NCI-H1092 (cell line): ENCODE measurements at places on chromosomes 11 and 22.

GRCh38 chr11:18332302-18332701, 9.9 kb downstream of the GTF2H1 start:
- no peak for DNase-seq

- DNase-seq, result no peak
Observed at GRCh38 chr11:86620891-86621521, 51.4 kb downstream of the ME3 start.

- no peak for DNase-seq
Observed at GRCh38 chr11:12777208-12777874, 103.1 kb downstream of the TEAD1 start.

GRCh38 chr22:48141301-48141700, 1378.9 kb downstream of the TBC1D22A start:
- peak; percentile 13 for DNase-seq

DNA sequence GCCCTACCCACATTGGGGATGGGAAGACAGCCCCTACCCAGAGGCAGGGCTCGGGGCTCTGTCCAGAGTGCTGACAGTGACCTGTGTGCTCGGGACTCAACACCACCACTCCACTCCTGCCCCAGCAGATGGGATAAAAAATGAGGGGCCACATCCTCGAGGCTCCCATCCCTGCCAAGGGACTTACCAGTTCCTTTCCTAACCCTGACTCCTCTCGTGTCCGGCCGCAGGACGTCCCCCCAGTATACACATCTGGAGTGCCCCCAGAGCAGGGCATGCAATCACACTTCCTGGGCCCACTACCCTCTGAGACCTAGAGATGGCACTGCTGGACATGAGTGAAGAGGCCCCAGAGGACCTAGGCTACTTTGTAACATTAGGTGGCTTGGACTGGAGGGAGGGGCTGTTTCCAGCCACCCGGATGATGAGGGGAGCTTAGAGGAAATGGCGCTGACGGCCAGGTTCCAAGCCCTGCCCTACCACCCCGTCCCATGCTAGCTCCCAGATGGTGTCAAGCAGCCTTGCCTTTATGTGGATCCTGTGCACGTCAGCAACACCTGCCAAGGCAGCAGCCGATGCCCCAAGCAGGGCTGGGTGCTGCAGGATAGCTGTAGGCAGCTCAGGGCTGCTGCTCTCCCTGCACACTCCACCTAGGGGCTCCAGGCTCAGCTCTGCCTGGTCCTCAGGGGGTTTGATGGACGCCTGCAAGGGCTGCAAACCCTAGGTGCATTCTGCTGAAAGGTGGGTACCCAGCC, 86.6 kb downstream of the DGCR2 start:
- no peak for DNase-seq

GRCh38 chr11:109018639-109019038, 353.8 kb downstream of the DDX10 start:
- no peak for DNase-seq

DNA sequence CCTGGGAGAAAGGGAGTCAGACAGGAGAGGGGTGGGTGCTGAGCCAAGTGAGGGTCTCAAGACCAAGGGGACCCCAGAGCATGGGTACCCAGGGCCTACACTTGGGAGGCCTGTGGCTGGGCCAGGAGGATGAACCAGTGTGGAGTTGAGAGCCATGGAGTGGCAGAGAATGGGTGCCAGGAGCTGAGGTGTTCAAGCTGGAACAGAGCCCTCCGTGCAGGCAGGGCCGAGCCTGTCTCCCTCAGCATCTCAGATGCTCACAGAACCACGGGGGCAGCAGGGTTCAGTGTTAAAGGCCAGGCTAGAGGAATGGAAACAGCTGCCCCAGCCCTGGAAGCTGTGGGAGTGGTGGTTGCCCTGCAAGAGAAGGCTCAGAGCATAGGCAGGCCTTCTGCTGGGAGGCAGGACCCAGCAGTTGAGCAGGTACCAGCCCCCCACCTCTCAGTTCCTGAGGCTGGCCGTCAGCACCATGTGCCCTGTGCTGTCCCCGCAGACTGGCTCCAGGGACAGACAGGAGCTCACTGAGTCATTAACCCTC, 32.3 kb downstream of the RSPH14 start:
- no peak for DNase-seq

GRCh38 chr11:125114518-125114917, 3.1 kb upstream of the TMEM218 start:
- DNase-seq, result no peak

DNA sequence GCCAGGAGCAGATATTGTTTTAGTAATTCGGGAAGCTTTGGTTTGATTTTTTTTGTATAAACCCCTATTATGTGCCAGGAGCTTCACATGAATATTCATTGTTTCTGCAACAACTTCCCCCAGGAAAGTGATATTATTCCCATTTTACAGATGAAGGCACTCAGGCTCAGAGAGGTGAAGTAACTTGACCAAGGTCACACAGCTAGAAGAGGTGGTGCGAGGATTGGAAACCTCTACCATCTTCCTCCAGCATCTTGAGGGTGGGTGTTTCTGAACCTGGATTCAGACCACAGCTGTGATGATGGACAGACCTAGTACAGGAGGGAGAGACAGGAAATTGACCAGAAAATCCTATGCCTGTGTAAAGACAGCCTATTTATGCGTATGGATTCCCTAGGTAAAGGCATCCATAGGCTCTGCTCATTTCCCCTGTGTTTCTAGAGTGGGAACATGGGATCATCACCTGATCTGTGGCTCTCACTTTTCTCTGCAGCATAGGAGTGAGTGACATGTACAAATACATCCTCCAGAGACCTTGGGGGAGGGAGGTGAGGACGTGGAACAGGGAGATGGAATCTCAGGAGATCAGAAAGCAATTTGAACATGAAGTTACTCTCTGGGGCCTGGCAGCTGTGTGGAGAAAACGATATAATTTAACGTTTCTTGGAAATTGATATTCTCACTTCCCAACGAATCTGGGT, 81.4 kb downstream of the TSPAN18 start:
- DNase-seq, result no peak

DNA sequence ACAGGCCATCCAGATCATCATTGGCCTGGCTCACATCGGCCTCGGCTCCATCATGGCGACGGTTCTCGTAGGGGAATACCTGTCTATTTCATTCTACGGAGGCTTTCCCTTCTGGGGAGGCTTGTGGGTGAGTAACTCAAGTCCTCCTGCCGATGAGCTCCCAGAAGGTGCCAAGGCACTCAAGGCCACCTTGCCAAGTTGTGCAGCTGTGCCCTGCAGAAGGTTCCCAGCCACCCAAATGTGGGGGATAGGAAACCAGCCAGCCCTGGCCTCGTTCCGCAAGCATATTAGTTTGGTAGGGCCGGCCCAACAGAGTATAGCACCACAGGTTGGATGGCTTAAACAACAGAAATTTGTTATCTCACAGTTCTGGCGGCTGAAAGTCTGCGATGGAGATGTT, 4.0 kb downstream of the MS4A8 start:
- no peak for DNase-seq

GRCh38 chr22:23790819-23791737, 4.3 kb downstream of the SMARCB1 start:
- no peak for DNase-seq

GRCh38 chr11:2265854-2266585, 4.4 kb downstream of the ASCL2 start:
- DNase-seq, result no peak

DNA sequence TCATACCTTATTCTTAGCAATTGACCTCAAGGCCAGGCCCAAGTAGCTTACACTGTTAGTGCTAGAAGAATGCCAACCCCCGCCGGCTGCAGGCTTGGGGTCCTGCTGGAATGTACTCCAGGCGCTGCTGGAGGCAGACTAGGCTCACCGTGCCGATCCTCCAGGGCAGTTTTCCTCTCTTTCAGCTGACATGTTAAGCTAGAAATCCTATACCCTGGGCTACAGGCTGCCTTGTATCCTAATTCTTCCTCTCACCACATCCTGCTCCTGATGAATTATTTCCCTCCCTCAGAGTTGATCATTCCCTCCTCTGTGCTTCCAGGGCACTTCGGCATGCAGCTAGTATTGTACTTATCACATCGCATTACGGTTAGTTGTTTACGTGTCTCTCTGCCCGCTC, 3.4 kb downstream of the SPTBN2 start:
- DNase-seq, result no peak

GRCh38 chr11:124578761-124579160, 9.0 kb downstream of the OR8A1 start:
- no peak for DNase-seq

- no peak for DNase-seq
Observed at GRCh38 chr11:23932485-23932898, 564.4 kb upstream of the LUZP2 start.

DNA sequence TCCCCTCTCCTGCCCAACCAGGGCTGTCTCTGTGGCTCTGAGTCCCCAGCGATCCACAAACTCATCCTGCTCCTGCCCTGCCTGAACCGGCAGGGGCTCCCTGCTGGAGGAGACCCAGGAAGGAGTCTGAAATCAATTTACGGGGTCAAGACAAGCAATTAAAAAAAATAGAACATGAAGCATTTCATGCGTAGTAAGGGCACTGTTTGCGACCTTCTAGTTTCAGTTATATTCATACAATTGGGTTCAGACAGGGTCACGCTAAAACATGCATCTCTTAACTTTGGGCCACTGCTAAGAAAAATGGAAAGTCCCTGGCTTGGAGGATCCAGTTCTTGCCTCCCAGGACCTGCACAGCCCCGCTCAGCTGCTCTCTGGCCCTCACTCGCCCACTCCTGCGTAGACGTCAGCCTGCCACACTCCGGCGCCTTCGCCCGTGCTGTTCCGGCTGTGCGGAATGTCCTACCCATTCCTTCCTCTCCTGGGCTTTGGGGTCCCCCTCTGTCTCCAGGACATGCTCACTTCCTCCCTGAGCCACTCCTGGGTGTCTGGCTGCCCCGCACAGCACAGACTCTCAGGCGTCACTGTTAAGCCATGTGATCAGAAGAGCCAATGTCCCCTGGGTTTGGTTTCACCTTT, 12.8 kb downstream of the NFAM1 start:
- DNase-seq, result no peak

DNA sequence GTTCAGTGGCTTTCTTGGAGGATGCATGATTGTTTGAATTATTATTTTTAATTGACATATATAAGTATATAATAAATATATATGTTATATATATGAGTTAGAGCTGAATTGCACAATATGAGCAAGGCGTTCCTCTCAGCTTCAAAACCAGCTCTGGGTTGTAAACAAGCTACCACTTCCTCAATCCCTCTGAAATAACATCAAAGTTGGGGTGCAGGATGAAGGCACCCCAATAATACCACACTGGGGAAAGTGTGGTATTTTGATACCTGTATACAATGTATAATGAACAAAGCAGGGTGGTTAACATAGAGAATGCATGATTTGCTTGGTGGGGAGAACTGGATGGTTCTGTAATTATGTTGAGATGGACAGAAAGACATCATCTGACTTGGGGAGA, 1.7 kb upstream of the SORL1 start:
- no peak for DNase-seq

DNA sequence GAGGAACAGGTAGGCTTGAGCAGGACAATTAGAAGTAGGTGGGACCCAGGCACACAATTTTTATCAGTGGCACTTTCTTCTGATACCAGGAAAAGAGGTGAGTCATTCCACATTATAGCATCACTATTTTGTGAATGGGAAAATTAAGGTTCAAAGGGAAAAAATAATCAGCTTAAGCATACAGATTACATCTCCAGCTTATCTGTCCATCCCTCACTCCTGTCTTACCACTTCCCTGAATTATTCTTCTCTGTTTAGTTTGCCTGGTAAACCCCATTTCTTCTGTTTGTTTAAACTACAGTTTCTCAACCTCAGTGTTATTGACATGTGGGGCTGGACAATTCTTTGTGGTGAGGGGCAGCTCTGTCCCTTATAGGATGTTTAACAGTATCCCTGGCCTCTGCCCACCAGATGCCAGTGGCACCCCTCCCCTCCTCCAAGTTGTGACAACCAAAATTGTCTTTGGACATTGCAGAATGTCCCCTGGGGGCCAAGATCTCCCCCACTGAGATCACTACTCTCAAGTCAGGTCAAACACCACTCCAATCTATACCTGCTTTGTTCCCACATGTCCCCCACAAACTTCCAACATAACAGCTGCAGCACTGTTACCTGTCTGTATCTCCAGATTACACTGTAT, 8.5 kb upstream of the XBP1 start:
- DNase-seq, result no peak

GRCh38 chr22:43723816-43724215, 88.3 kb downstream of the EFCAB6 start:
- no peak for DNase-seq

- DNase-seq, result peak; percentile 8
Observed at GRCh38 chr11:100752371-100753171, 65.5 kb downstream of the ARHGAP42 start.

GRCh38 chr11:110797453-110797852, 85.2 kb upstream of the ARHGAP20 start:
- DNase-seq, result no peak

GRCh38 chr11:70463478-70464255, 65.3 kb downstream of the CTTN start:
- DNase-seq, result no peak

GRCh38 chr11:36478700-36479329, 31.3 kb downstream of the TRAF6 start:
- DNase-seq, result no peak

DNA sequence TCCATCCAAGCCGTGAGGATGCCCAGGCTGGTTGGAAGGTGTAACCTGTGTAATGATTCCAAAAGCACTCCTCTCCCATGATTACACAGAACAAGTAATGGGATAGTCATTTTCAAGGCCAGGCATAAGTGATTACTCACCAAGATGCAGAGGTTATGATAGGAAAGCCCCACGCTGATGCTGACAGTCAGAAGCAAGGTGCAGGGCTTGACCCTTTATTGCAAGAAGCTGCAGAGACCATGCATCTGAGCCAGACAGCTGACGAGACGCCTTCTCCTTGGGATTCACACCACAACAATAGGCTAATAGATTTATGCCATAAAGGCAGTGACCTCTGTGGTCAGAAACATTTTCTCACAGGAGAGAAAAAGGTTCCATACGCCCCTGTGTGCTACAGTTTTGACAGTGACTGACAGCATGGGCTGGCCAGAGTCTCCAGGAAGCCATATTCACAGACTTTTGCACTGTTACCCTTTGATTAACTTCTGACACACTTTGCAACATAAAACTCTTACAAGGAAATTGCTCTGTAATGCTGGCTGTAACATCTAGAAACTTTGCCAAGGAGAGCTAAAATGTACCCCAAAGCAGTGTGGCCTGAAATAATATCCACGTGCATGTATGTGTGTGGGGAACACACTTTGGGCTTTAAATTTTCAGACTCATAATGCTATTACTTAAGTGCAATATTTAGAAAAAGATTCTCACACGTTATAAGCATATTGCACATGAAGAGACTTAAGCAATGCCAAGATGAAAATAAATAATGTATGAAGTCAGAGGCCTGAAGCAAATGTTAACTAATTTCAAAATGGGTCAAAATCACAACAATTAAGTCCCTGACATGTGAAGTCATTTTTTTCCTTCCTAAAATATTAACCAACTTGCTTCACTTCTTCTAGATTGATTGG, 1079.0 kb upstream of the TENM4 start:
- no peak for DNase-seq

DNA sequence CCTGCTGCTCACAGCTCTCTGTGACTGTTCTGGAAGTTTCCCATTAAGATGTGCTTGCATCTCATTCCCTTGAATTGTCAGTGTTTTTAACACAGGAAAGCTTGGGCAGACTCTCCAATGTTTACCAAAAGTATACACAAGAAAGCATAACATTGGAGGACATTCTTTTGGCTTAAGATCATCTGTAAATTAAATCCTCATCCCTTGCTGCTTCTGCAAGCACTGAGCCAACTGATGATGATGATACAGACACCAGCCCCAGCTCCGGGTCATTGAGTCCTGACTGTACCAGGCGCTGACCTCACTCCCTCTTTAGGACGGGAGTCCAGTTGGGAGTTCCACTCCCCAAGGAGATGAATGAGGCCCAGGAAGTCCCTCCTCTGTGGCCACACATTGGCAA, 23.8 kb downstream of the CD82 start:
- DNase-seq, result no peak
